ENCODE measurements at places on chromosomes 13 and 19.

GRCh38 chr13:109725995-109726637 is 60.3 kb downstream of the IRS2 start:
- DNase-seq = no peak

- no peak for DNase-seq
Observed at GRCh38 chr19:4582980-4583842, 23.7 kb upstream of the SEMA6B start.

DNA sequence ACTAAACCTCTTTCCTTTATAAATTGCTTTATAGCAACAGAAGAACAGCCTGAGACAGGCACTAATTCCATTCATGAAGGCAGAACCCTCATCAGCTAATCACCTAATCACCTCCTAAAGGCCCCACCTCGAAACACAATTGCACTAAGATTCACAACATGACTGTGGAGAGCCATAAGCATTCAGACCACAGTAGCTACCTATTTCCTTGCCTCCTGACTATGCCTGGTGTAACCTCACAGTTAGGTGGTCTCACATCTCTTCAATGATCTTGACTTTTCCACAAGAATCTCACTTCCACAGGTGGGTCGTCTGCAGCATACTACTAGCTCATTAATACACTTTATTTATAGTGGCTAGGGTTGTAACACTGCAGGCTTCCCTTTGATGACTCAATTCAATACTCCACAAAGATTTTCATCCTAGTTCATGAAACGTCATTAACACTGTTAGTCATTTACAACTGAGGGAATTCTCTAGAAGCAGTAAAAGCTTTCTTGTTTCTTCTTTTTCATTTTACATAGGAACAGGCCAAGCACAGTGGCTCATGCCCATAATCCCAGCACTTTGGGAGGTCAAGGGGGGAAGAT is 27.1 kb downstream of the STK24 start:
- DNase-seq = no peak

- DNase-seq = no peak
Observed at GRCh38 chr19:11159598-11160439, 4.2 kb upstream of the SPC24 start.

Data from chondrocyte (in vitro differentiated cells).